Fibroblast of the aortic adventitia (primary cell): ENCODE measurements at places on chromosomes 12 and 14.

- no peak for DNase-seq
Measured at GRCh38 chr12:27550653-27550975, 26.6 kb downstream of the PPFIBP1 start.

DNA sequence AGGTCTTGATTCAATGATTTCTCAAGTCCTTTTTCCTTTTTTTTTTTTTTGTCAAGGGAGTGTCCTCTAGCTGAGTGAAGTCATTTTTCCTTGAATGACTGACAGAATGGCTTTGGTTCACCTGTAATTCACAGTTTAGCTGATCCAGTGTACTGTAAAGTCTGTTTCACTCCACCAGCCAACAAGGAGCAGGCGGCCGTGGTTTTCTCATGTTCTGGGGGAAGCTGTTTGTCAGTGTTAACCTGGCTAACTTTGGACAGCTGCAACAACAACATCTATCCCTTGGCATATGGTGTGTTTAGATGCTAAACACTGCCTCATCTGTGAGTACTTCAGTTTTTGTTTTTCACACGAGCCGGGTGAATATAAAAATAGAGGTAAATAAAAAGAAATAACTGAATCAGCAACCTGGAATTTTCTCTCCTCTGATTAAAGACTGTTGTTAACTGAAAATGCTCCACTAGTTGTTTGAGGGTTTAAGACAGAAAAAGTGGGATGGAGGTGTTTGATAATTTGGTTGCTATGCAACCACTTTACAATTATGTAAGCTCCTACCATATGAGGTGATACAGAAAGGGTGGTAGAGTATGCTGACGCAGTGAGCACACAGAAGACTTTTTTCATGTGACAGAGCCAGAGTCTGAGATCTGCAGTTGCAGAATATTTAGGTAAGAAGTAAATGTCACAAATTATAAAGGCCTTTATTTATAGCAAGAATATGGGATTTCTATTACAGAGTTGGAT lies 50.3 kb upstream of the SLC2A13 start:
- no peak for DNase-seq

- DNase-seq, result peak; percentile 8
Measured at GRCh38 chr14:39469094-39469710, 37.0 kb upstream of the FBXO33 start.

- no peak for DNase-seq
Measured at GRCh38 chr12:110458756-110459155, 8.6 kb upstream of the ARPC3 start.

DNA sequence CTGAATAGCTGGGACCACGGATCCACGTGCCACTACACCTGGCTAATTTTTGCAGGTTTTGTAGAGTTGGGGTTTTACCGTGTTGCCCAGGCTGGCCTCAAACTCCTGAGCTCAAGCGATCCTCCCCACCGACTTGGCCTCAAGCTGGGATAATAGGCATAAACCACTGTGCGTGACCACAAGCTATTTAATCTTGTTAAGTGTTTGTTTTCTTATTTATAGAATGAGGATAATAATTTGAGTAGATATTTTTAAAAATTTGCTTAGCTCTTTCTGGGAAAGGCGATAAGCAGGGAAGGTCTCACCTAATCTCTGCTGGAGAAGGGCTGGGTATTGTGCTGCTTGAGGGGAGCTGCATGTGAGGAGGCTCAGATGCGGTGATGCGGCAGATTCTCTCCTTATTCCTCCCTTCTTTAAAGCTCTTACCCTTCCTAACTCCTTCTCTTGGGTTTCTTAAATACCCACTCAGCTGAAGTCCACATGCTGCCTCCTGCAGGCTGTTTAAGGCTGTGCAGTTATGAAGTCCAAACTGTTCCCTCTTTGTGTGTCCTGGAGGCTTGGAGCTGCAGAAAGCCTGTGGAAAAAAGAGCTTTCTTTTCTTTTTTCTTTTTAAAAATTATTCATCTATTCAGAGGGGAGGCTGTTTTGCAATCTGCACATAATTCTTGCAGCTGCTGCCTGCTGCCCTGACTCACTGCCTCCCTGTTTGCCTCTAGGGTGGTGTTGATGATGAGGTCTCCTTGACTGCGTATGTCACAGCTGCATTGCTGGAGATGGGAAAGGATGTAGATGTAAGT lies 37.9 kb downstream of the A2ML1 start:
- peak; percentile 72 for DNase-seq

- no peak for DNase-seq
Measured at GRCh38 chr14:105100910-105101309, 35.7 kb upstream of the GPR132 start.

GRCh38 chr12:64081008-64081404 lies 141.1 kb downstream of the KICS2 start:
- DNase-seq, result peak; percentile 63

DNA sequence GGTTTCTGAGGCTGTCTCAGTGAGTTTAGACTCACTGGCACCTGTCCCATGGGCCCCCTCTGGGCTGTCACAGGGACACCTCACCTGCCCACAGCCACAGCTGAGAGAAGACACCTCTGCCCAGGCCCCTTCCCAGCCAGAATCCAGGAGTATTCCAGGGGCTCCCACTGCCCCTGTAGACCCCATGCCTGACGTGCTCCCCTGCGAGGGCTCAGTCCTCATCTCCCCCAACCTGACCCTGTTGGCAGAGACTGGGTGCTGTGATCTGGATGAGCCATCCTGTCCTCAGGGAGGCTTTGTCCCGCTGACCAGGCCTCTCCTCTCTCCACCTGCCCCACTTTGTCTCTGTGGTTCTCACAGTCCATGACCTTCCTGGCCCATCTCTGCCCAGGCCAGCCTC lies 89.4 kb downstream of the DHRS2 start:
- no peak for DNase-seq

DNA sequence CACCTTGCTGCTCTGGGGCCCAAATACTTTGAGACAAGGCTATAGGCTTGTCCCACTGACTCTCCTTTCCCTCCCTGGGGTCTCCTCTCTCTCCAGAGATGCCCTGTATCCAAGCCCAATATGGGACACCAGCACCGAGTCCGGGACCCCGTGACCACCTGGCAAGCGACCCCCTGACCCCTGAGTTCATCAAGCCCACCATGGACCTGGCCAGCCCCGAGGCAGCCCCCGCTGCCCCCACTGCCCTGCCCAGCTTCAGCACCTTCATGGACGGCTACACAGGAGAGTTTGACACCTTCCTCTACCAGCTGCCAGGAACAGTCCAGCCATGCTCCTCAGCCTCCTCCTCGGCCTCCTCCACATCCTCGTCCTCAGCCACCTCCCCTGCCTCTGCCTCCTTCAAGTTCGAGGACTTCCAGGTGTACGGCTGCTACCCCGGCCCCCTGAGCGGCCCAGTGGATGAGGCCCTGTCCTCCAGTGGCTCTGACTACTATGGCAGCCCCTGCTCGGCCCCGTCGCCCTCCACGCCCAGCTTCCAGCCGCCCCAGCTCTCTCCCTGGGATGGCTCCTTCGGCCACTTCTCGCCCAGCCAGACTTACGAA lies 3.1 kb downstream of the NR4A1 start:
- DNase-seq, result peak; percentile 68

DNA sequence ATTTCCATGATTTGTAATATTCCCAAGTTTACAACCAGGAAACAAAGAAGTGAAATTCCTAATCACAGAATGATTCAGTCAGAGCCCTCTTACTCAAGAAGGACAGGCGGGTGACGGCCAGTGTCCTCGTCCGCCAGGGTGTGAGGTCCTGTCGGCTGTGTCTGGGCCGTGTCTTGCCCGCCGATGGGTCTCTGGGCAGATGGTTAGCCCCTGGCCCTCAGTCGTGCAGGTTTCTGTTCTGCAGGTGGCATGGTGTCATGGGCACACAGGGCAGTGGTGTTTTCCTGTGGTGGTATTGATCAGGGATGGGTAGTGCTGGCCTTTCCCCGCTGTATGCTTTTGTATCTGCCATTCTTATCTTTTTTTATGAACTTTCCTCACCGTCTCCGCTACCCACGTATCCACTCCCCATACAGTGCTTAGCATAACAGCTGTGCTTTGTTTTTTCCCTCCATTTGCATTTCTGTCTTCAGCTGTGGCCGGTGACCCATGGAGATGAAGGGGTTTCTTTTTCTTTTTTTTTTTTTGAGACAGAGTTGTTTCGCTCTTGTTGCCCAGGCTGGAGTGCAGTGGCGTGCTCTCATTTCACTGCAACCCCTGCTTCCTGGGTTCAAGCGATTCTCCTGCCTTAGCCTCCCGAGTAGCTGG lies 100.7 kb downstream of the TSPAN9 start:
- DNase-seq, result no peak

DNA sequence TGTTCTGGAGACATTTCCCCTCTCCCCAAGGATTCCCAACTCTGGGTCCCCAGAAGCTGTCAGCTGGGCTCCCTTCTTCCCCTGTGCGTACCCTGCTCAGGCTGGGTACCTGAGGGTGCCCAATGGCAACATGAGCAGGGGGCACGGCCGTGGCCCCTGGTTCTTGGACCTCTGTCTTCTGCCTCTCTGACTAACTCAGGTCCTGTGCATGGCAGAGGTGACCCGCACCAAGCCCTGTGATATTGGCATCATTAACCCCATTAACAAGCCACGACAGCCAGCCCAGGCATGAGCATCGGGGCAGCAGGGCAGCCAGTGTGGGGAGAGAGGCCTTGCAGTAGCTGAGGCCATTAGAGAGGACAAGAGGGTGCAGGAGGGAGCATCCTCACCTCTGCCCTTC lies 28.4 kb downstream of the RTL1 start:
- DNase-seq, result no peak

DNA sequence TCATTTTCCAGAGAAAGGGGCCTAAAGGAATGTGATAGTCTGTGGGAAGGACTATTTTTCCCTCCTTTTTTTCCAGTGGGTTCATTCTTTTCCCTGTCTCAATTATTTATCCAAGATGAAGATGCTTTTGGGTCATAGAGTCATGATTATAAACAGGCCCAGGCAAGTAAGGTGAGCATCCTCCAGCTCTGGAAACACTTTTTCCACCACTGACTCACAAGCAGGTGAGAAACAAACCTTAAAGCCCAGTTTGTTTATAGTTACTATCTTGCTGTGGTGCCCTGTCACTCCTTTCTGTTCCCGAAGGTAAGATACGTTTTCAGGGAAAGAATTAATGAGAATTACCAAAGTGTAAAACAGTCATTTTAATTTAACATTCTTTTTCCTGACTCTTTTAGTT lies 107.7 kb upstream of the IFNG-AS1 start:
- DNase-seq, result no peak

DNA sequence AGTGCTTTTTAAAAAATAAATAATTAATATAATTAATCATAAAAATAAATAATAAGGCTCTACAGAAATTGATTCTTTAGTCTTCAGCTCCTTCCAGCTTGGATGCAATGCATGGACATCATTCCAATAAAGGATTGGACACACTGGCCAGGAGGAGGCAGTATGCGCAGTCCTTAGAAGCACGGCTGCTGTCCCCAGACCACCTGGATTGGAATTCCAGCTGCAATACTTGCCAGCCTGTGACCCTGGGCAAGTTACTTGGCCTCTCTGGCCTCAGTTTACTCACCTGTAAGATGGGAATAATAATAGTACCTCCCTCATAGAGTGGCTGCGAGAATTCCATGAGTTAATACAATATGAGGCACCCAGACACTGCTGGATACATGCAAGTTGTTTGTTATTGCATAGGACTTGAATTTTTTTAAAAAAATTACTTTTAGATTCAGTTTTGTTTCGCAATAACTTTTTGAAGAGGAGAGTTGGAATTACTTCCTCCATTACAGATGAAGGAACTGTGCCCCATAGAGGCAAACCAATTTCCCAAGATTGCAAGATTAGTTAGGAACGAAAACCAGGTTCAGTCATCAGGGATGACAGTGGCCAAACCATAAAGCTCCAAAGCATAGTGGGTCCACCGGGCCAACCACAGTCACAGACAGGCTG lies 12.2 kb downstream of the RPH3A start:
- no peak for DNase-seq

- no peak for DNase-seq
Measured at GRCh38 chr14:96625426-96625985, 123.3 kb downstream of the PAPOLA start.

DNA sequence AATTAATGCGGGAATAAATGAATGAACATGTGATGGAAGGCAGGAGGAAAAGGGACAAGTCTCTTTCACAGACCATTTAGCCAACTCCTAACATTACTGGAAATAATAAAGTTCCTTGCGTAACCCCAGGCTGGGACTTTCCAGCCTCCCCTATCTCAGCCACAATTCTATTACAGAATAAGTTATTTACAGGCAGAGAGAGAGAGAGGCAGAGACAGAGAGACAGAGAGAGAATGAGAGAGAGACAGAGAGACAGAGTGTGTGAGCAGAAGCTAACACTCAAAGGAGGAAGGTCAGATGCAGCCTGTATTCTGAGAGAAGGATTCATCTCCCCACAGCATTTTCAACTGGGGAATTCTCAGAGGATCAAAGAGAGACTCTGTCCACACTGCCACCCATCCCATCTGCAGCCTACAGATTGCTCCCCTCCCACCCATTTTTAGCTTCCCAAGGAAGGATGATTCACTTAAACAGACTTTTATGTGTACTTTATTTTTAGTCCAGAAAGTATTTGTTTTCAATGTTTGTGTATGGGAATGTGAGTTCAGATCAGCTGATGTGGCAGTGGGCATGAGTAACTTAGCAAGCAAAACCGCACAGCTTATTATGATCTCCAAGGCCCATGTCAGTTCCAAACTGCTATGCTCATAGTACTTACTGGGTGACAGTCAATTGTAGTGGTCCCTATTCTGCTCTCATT lies 165.7 kb downstream of the CAND1 start:
- DNase-seq, result peak; percentile 96

DNA sequence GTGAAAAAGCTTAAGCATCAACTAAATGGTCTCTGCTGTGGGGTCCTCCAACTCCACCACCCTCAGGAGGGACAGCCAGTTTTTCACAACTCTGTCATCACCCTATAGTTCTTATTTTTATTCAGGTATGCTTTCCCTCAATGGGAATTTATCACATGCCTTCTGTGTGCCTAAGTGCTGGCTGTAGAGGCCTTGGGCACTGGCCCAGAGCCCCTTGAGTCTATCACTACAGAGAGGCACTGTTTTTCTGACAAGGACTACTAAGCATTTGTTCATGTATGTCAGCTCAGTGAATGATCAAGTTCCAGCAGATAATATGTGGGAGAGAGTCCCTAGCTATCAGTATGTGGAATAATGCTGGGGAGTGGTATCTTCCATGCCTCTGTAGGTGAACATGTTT lies 463.9 kb downstream of the NPAS3 start:
- no peak for DNase-seq

- no peak for DNase-seq
Measured at GRCh38 chr14:96055753-96056508, 16.8 kb downstream of the C14orf132 start.

DNA sequence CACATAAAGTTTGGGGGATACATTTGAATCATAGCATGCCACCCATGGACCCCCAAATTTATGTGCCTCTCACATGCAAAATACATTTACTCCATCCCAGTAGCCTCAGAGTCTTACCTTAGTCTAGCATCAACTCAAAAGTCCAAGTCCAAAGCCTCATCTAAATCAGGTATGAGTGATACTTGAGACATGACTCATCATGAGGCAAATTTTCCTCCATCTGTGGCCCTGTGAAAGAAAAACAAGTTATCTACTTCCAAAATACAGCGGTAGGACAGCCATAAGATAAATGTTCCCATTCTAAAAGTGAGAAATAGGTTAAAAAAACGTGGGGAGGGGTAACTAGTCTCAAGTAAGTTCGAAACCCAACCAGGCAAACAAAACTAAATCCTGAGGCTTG lies 444.2 kb downstream of the SNAPC1 start:
- DNase-seq, result peak; percentile 55

GRCh38 chr12:132160601-132161035 lies 16.4 kb downstream of the NOC4L start:
- no peak for DNase-seq
